ENCODE measurements at places on chromosomes 7 and 10.

DNA sequence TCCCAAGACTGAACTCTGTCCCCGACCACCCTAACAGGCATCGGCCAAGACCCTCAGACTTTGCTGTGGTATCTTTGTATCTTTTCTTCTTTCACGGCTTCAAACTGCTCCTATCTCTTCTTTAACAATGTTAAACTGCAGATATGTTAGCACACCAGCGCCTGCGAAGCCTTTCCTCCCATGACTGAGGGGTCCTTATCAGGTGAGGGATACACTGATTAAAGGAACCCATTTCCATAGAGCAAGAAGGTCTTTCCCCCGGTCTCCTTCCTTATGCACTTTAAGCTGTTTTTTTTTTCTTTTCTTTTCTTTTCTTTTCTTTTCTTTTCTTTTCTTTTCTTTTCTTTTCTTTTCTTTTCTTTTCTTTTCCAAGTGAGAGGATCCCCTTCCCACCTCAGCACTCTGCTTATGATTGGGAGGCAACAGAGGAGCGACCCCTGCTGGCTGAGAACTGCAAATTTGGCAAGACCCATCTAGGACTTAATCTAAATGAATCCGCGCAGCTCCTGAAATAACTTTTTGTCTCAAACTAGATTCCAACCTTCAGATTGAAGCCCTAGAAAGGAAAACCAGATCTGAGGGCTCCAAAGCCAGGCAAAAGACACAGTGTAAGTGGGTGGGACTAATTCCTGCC lies 109.9 kb downstream of the ITGB8 start:
- ATAC-seq: no peak

- ATAC-seq: no peak
These were observed 125.1 kb downstream of the CELF2 start for GRCh38 chr10:11142777-11143176.

DNA sequence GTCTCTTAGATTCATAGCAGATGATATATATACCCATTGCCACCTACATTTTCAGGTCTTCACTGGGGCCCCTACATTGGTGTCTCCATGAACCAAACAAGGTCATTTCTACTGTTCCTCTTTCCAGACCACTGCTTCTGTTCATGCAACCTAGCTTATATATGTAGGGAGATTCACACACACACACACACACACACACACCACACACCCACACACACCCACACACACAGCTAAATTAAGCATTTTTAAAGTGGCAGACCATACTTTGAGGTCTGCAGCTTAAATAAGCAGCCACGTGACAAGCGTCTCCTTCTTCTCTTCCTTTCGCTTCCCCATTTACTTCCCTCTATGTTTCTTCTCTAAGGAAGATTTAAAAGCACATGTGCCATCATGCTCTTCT lies 70.0 kb upstream of the CC2D2B start:
- no peak for ATAC-seq

GRCh38 chr10:110376021-110376766 lies 71.5 kb upstream of the SMNDC1 start:
- ATAC-seq: no peak

DNA sequence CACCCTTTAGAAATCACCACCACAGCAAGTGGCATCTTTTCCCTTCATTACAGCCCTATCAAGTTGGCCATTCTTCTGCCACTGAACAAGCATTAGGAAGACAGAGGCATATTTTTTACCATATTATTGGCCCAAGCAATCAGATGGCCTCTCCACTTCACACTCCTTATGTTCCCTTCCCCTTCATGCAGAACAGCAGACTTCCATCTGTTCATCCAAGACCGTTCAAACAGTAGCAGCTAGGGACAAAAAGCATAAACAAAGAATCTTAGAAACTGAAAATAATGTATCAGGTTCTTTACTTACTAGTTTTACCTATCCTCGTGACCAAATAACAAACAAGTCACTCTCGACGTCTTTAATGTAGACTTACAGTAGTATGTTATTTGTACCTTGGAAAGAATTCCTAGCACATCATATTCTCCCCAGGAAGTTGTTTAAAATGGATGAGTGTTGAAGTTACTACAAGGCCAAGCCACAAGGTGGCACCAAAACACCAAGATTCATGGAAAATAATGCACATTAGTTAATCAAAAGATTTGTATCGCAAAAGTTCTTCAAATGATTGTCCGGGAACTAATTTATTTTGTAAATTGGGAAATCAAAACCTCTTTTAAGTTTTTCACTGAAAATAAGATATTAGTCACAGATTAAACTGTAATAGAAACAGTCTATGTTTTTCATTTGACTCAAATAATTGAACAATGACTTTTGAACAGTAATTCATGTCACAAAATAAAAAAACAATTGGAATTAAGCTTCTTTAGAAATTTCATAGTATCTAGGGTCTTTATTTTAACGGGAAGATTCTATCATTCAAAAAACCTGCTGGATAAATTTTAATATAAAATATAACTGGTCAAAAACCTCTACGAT lies 112.1 kb downstream of the VPS41 start:
- no peak for ATAC-seq

DNA sequence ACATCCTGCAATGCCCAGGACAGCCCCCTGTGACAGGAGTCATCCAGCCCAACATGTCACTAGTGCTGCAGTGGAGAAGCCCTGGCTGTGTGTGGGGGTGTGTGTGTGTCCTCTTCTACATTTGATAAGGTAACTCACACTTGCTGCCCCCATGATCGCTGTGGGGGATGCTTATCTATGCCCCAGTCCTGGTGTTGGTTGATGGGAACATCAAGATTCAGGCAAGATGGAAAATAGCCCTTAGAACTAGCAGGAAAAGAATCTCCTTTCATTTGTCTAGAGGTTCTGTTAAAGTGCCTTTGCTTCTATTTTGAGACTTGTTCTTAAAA lies 52.4 kb downstream of the TCF7L2 start:
- ATAC-seq: no peak

GRCh38 chr10:97861097-97861750 lies 11.6 kb downstream of the GOLGA7B start:
- peak; percentile 98 for ATAC-seq

- no peak for ATAC-seq
These were observed 536.4 kb downstream of the XPNPEP1 start for GRCh38 chr10:109386921-109387320.
